Right hindlimb (tissue), 1 donor: ENCODE measurements at places on chromosomes 5 and 9.

DNA sequence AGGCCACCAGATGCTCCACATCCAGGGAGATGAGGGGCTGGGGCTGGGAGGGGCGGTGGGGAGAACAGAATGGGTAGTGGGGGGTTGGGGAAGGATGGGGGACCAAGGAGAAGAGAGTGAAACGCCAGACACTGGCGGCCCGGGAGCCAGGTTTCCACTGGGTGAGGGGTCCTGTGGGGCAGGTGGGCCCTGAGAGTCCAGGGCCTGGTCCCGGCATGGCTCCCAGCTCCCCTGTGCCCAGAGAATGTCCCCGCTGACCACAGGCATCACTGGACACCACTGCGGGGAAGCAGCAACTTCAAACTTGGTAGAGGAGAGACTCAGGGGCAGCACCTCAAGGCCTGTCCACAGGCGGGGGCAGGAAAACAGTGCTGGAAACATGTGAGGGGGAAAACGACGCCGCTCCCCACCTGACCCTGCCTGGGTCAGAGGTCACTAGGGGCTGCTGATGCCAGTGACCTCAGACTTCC, 13.2 kb downstream of the NINJ1 start:
- peak; percentile 17 for DNase-seq

- DNase-seq: no peak
These were observed 7.8 kb downstream of the YIPF5 start for GRCh38 chr5:144162686-144163085.

DNA sequence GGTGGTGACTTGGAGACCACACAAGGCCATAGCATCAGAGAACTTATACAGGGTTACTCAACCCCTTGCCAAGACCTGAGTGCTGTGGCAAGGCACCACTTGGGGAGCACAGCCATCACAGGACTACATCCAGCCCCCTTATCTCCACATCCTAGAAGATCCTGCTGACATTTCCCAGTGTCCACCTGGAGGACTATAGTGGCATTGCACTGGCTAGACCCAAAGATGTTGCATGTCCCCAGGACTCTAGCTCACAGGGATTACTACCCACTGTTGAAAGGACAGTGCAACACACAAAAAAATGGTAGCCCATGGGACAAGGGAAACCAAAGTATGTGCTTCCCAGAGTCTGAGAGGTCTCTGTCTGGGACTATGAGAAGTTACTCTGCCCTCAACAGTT, 411.1 kb upstream of the NUDT12 start:
- no peak for DNase-seq

DNA sequence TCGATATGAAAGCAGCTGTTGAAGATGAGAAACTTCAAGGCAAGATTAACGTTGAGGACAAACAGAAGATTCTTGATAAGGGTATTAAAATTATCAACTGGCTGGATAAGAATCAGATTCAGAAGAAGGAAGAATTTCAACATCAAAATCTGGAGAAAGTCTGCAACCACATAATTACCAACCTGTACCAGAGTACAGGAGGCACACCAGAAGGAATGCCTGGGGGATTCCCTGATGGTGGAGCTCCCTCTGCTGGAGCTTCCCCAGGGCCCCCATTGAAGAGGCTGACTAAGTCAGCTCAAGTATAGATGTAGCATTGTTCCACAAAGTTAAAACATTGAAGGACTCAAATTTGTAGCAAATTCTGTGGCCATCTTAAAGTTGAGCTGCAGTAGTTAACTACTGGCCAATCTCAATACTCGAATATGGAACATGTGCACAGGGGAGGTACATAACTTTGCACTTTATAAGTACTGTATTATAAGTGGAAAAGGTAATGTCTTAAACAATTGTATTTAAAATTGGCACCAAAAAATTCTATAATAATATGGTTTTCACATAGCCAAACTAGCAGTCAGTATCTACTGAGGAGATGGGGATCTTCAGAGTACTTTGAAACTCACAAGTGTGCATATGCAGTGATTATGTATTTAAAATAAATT, 237.5 kb downstream of the CHSY3 start:
- no peak for DNase-seq

DNA sequence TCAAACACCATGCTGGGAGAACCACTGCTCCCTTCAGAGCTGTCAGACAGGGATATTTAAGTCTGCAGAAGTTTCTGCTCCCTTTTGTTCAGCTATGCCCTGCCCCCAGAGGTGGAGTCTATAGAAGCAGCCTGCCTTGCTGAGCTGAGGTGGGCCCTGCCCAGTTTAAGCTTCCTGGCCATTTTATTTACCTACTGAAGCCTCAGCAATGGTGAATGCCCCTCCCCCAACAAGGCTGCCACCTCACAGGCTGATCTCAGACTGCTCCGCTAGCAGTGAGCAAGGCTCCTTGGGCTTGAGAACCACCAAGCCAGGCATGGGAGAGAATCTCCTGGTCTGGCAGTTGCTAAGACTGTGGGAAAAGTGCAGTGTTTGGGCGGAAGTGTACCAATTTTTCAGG, 205.5 kb upstream of the PTGER4 start:
- no peak for DNase-seq

GRCh38 chr5:38707352-38708210, 138.2 kb upstream of the OSMR start:
- DNase-seq: no peak

- no peak for DNase-seq
These were observed 41.1 kb downstream of the PTPRD start for GRCh38 chr9:10571699-10572098.

GRCh38 chr9:136610426-136610825, 52.3 kb upstream of the EGFL7 start:
- no peak for DNase-seq

DNA sequence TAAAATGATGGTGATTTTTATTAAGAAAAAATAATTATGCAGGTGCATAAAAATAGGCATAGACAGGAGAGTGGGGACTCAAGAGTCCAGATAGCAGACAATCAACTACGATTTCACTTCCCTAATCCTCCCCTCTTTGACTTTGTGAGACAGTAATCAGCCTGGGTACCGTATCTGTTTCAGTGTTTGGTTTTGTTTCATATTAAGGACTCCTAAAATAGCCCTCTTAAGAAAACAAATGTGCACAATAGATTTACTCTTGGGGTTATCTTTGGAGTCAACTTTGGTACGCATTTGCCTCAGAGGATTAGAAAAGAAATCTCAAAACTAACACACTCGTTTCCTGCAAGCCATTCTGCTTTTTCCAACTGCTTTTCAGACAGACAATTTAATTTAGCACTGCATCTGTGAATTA, 96.3 kb downstream of the ZNF608 start:
- no peak for DNase-seq

DNA sequence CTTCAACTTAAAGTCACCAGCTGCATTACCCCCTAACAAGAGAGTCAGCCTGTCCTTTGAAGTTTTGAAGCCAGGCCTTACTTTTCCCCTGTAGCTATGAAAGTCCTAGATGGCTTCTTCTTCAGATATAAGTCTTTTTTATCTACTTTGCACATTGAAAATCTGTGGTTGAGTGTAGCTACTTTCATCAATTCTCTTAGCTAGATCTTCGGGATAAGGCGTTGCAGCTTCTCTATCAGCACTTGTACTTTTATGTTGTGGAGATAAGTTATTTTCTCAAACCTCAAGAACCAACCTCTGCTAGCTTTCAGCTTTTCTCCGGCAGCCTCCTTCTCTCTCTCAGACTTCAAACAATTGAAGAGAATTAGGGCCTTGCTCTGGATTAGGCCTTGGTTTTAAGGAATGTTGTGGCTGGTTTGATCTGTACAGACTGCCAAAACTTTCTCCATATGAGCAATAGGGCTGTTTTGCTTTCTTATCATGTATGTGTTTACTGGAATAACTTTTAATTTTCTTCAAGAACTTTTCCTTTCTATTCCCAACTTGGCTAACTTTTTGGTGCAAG, 21.6 kb downstream of the CATSPER3 start:
- no peak for DNase-seq

DNA sequence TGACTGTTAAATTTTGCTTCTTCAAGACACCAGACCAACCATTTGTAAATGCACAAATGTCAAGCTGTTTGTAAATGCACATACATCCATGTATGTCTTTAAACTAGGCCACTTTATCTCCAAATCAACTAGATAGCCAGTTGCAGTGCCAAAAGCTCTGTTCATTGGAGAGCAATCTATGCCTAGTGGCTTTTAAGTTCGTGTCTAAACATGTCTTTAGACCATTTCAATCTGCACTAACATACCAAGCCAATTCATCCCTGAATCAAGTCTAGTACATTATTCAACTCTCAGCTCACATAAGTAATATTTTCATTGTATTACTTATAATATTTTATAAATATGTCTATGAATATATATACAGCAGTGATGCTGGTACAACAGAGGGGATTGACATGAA, 985.9 kb downstream of the CDH18 start:
- DNase-seq: no peak

DNA sequence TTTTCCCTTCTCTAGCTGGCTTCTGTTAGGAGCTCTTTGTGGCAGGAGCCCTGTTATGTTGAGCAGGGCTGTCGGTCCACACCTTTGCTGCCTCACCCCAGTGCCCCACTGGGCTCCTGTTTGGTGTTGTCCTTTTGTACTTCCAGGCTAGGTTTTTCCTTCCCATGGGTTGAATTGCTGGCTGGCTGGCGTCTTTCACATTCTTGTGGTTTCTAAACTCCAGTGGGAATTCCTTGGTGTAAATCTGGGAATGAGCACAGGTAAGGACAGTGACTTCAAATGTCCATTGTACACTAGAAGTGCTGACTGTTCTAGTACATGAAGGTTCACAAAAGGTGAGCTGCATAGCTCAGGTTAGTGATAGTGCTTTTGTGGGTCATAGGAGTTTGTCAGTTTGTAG, 30.4 kb downstream of the RASGRF2 start:
- DNase-seq: no peak

GRCh38 chr9:88791105-88791805, 200.0 kb upstream of the S1PR3 start:
- no peak for DNase-seq

DNA sequence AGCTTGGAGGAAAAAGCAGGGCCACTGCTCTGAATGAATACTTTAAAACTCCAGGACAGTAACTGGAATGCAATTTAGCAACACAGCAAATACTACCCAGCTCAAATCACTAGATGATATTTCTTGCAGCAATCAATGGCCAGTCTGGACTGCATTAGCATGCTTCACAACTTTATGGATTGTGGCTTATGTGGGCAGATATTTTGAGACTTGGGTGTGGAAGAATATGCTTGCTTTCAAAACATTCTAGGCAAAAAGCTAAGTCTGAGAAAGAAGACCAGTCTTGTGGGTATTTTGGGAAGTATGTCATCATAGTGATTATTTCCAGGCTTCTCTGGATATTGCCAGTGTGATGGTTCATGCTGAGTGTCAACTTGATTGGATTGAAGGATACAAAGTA, 3.1 kb downstream of the RANBP3L start:
- no peak for DNase-seq

GRCh38 chr5:171755354-171755821, 30.2 kb upstream of the SMIM23 start:
- DNase-seq: no peak

DNA sequence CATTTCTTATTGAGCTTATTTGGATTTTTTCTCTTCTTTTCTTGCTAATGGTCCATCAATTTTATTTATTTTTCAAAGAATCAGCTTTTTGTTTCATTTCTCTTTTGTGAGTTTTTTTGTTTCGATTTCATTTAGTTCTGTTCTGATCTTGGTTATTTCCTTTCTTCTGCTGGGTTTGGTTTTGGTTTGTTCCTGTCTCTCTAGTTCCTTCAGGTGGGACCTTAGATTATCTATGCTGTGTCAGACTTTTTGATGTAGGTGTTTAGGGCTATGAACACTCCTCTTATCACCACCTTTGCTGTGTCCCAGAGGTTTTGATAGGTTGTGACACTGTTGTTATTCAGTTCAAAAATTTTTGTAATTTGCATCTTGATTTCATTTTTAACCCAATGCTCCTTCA, 119.8 kb downstream of the GABRG2 start:
- DNase-seq: no peak

- no peak for DNase-seq
These were observed 88.7 kb downstream of the GPBP1 start for GRCh38 chr5:57262541-57262940.

GRCh38 chr5:158874343-158874742, 225.4 kb downstream of the EBF1 start:
- DNase-seq: no peak

DNA sequence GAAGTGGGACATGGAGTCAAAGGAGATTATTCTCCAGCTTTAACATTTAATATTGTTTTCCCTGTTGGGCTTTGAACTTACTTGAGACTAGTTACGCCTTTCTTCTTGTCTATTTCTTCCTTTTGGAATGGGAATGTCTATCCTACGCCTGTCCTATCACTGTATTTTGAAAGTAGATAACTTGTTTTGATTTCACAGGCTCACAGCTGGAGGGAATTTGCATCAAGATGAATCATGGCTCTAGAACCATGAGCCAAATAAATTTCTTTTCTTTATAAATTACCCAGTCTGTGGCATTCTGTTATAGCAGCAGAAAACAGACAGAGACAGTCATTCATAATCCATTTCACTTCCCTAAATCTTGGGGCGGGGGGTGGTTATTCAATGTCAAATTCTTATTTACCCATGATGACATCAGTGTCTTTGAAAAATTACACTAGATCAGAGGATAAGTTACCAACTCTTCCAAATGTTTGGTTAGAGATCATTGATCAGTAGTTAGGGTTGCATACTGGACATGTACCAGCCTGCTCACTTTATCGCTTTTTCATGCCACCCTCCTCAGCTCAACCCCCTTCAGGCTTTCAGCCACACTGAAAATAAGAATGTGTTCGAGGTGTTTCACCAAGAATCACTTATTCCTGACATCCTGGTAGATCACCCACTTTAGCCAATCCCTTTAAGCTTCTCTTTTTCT, 419.6 kb upstream of the PIK3R1 start:
- DNase-seq: no peak

DNA sequence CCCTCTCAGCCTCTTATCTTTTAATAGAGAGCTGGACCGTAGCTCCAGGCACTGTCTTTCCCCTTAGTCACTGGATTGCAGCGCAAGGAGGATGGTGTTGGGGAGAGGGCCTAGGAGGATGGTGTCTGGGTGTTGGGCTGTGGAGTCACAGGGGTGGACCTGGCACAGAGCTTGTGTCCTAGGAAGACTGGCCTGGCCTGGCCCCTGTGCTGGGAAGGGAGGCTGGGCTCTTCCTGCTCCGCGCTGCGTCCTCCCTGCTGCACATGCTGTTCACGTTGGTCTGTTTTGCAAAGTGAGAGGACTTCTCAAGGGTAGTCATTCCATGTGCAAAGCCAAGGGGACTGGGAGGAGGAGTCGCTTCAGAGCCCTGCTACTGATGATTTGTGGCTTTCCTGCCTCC, 123.9 kb downstream of the EHMT1 start:
- no peak for DNase-seq

- no peak for DNase-seq
These were observed 4.0 kb upstream of the TRAF2 start for GRCh38 chr9:136882109-136882946.

DNA sequence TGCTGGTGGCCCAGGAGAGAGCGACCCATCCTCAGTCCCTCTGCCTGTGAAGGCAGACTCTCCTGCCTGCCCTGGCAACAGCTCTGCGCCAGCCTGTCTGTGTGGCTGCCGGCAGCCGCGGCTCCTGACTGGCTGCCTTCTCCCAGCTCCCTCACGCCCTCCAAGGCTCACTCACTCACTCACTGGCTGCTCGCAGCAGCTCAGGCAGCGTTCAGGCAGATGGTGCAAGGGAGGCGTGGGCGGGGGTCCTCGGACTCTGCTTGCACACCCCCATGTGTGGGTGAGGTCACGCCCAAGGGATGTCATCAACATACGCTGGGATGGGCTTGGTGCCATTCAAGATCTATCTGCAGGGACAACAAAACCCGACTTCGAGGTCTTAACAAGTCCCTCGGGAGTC, 66.7 kb downstream of the DAB2IP start:
- DNase-seq: peak; percentile 61

GRCh38 chr5:159783726-159784247, 132.5 kb upstream of the ADRA1B start:
- no peak for DNase-seq

- no peak for DNase-seq
These were observed 14.7 kb upstream of the ARRDC3 start for GRCh38 chr5:91397791-91398190.
